Activated T-cell treated with anti-CD3 and anti-CD28 coated beads, Interleukin-2, amount 50 U/mL, for 72 hours (primary cell): ENCODE measurements at places on chromosomes 1 and 21. TPM values are rescaled to one million over a fixed set of nuclear protein-coding genes. Genes with fewer than 3 reads are reported as not detected.

Gene OLIG2
- total RNA-seq: not detected

Gene TRIM67
- not detected for total RNA-seq

DNA sequence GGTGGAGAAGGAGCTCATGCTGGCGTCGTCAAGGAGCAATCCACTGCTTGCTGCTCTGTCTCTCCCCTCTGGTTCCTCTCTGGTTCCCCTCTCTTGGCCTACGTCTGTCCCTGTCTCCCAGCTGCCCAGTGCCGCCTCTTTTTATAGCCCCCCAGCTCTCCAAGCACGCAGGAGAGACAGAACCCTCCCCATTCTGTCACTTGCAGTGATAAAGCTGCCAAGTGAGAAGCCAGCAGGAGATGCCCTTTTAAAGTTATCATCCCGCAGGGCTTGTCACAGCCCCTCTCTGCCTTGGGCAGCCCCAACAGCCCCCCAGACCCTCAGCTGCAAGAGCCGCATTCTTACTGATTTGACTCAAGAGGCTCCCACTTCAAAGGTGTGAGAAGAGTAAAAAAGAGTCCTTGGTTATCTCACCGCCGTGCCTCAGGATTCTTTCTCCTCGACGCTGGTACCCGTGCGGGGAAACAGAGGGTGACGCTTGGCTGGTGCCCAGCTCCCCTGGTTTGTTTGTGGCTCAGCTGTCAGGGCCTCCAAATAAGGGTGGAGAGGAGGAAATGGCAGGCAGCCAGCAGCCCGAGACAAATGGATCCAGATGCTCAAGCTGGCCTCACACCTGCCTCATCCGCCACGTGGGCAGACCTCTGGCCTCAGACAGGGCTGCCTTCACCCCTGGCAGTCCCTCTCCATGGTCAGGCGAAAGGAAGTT is at the start of gene NPPA:
NPPA (minus strand) TSS at position 117 of the 706 bp plus-strand sequence; CDS start at position 18, 99 bp downstream.
- DNase-seq: no peak

GRCh38 chr1:34794001-34794789 is 1.4 kb downstream of the GJA4 start:
- no peak for DNase-seq

DNA sequence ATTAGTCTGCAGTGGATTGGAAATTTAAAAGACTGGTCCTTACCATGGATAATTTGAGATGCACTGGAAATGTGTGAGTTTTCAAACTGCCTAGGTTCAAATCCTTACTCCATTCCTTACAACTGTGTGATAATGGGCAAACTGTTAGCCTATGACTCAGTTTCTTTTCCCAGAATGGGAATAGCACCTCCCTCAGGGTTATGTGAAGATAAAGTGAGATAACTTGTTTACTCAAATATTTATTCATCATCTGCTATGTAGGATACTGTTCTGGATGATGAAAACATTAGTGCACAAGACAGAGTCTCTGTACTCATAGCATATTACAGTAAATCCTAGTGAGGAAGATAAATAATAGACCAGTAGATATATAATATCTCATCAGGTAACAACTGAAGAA is 28.6 kb downstream of the LRIG2 start:
- DNase-seq: no peak
